A549 treated with DMSO at 1 μM for 4 hours (cell line): ENCODE measurements at places on chromosomes 7 and 10. TPM values are rescaled to one million over a fixed set of nuclear protein-coding genes. Genes with fewer than 3 reads are reported as not detected.

Gene ENTPD1
- 0.02 to 0.05 TPM (median 0.05 TPM) in 4 of 5 replicates, not detected in the other for total RNA-seq

Gene TCERG1L
- total RNA-seq = not detected in 5 replicates

Gene HMX2
- total RNA-seq = 0.06 to 0.27 TPM (median 0.15 TPM) in 4 of 5 replicates, not detected in the other

Gene PLOD3
- total RNA-seq = 68.0 to 84.6 TPM (median 78.5 TPM) in 5 replicates

Gene NXPH1
- total RNA-seq = not detected in 5 replicates

Gene GPNMB
- total RNA-seq = 2.0 to 3.2 TPM (median 2.7 TPM) in 5 replicates
